Smooth muscle cell of trachea (primary cell): ENCODE measurements at places on chromosomes 2 and 18. TPM values are rescaled to one million over a fixed set of nuclear protein-coding genes. Genes with fewer than 3 reads are reported as not detected.

FLACC1 gene
- total RNA-seq = 1.3 and 2.0 TPM in 2 replicates

MRPS9 gene
- total RNA-seq = 21.2 and 30.3 TPM in 2 replicates

SLC40A1 gene
- total RNA-seq = 15.4 and 73.1 TPM in 2 replicates

IL1R2 gene
- total RNA-seq = 0.83 TPM in 1 of 2 replicates, not detected in the other

CDCA7 gene
- total RNA-seq = 1.3 and 4.7 TPM in 2 replicates

VIT gene
- 1.2 and 2.3 TPM in 2 replicates for total RNA-seq

FOXI3 gene
- total RNA-seq = not detected in 2 replicates

NAT8 gene
- total RNA-seq = not detected in 2 replicates

STAT4 gene
- 0.99 and 1.2 TPM in 2 replicates for total RNA-seq

TOGARAM2 gene
- 0.17 and 0.29 TPM in 2 replicates for total RNA-seq

CRACDL gene
- under 0.01 TPM in 1 of 2 replicates, not detected in the other for total RNA-seq

TLX2 gene
- total RNA-seq = 0.58 and 0.83 TPM in 2 replicates

ZNF532 gene
- total RNA-seq = 51.4 and 60.4 TPM in 2 replicates

SPR gene
- total RNA-seq = 20.5 and 32.6 TPM in 2 replicates

FTCDNL1 gene
- total RNA-seq = 3.3 and 4.5 TPM in 2 replicates
